Keratinocyte (primary cell): ENCODE measurements at places on chromosomes 6 and 20.
A peak's percentile ranks its signal among the peaks of the same experiment; 100 is the strongest.

GRCh38 chr20:60402189-60403058, 444.2 kb downstream of the CDH26 start:
- DNase-seq: no peak

DNA sequence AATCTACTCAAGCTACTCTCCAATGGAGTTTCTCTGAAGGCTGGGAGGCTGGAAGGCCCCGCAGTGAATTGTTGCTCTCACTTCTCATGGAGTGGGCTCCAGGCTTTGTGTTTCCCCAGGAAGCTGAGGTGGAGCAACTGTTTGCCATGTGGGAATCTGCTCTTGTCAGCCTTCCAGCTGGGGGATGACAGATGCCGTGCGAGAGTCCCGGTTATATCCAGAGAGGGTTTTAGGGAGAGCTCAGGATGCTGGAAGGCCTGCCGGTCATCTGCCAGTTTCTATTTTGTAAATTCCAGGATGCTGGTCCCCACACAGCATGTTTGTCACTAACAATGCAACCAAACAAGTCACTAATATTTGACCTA, 98.2 kb upstream of the NAA20 start:
- no peak for DNase-seq

GRCh38 chr6:166257911-166258318, 50.3 kb downstream of the PRR18 start:
- DNase-seq: no peak

DNA sequence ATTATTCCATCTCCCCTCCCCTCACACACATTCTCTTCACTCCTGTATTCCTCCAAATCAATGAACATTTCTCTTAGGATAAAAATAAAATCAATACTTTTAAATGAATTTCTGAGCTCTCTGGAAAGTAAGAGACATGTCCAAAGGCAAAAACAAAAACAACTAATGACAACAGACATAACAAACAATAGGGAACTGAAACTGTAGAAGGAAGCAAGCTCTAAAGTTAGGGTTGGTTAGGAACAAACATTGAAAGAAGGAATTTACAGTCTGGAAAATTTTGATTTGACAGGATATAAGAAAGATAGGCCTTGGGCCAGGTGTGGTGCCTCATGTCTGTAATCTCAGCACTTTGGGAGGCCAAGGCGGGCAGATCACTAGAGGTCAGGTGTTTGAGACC, 17.5 kb upstream of the MYCT1 start:
- DNase-seq: no peak

DNA sequence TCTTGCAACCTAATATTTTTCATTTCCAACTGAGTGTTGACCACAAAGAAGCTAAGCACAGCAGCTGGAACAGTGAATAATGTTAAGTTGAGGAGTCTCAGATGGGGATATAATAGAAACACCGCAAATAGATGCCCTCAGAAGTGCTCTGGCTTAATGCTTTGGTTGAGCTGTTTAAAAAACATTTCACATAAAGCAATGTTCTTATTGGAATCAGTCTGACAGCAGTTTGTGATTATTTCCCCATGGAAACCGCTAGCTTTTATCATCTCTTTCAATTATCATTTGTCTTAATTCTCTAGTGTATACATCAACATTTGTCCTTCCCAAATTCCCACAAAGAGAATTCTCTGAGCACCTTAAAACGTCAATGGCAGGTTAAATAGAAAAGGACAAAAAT, 30.8 kb downstream of the METTL24 start:
- DNase-seq: no peak

GRCh38 chr20:56554869-56555268, 21.8 kb downstream of the FAM209B start:
- DNase-seq: peak; percentile 98

DNA sequence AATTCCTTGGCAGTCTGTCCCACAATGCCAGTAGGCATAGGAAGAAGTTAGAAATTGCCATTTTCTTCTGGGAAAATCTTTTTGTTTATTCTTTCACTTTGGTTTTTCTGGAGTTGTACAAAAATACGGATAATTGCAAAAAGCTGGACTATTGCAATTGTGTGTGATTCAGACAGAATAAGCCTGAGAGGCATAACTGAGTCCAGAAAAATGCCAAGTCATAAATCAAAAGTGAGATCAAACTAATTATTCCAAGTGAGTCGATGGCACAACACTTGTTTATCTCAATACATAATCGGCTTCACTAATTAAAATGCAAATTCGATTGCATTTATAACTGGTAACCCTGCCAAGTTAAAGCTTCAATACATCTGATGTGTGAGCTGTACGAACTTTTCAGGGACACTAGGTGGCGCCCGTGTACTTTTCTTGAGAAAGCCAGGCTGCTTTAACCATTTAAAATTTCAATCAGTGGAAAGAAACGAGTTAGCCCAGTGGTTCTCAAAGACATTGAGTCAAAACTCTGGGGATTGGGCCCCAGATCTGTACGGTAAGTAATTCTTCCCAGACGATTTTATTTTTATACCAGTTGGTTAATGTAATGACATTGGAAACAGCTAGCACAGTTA, 102.6 kb downstream of the LAMP5 start:
- DNase-seq: peak; percentile 9

DNA sequence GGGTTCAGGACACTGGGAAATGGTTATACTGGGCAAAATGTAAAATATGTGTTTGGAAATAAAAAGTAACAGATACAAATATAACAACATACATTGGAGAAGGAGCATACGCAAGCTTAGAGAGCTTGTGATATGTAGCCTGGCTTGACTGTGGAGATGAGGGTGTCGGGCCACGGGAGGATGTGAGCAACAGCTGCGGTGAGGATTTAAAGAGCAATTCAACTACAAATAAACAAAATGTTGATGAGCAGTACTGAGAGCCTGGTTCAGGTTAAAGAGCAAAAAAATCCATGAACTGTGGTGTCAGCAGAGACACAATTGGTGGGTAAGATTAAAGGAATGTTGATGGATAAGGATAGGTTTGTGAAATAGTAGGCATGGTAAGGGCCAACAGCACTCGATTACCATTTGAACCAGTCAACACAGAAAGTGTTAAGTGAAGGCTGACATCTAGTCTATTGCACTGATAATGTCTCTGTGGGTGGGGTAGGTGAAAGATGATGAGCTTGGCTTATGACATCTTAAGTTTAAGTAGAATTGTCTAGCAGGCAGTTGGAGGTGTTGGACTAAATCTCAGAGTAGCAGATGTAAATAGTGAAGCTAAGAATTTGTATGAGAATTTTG, 723.2 kb downstream of the EPM2A start:
- no peak for DNase-seq

DNA sequence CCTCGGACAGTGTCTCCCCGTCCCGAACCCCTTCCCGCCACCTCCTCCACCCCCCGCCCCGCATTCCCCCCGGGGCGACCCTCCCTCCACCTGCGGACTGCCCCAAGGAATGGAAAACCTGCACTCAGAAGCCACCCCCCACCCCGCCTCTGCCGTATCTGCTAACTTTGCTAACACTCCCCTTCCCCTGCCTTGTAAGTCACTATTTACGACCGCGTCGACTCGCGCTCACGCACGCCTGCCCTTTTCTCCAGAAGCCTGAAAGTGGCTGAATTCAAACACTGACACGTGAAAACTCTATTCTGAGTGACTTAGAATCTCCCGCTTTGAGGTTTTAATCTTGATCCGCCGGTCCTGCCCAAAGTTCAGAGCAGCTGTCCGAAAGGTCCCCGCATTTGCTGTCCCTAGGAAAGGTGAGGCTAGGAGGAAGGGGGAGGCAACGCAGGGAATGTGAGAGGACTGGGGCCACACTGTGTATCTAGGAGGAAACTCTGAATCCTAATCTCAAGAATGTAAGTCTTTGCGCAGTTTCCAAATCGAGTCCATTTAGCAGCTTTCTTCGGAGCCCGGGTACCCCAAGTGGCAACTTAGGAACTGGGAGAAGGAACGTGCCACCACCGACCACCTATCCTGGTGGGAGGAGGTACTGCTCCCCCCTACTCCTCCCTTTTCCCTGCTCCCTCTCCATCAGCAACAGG, 9.3 kb upstream of the POU3F2 start:
- DNase-seq: no peak

GRCh38 chr20:16057651-16058050, 515.6 kb downstream of the KIF16B start:
- no peak for DNase-seq

- no peak for DNase-seq
Measured at GRCh38 chr20:41165001-41165882, 27.9 kb downstream of the PLCG1 start.

GRCh38 chr6:110776413-110776812, 38.9 kb downstream of the CDK19 start:
- no peak for DNase-seq

GRCh38 chr6:56526860-56527544, 115.7 kb downstream of the DST start:
- no peak for DNase-seq

- DNase-seq: no peak
Measured at GRCh38 chr6:21586740-21587178, 6.8 kb upstream of the SOX4 start.

- DNase-seq: no peak
Measured at GRCh38 chr20:46595933-46596332, 45.5 kb upstream of the OCSTAMP start.
